D721Med (cell line): ENCODE measurements at places on chromosomes 3 and 15.

DNA sequence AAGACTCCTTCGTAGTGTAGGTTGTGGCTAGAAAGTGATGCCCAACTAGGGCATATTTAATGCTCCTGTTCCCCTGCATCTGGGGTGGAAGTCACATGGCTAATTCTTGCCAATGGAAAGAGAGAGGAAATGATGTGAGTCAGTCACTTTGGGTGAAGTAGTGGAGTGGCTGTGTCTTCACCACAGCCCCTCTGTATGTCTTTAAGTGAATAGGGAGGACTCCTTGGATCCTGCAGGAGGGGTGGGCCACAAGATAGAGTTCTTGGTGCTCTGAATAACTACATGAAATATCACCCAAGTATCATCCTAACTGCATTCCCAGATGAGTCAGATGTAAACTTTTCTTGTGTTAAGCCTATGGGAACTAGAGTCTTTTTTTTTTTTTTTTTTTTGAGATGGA is 17.8 kb upstream of the MB21D2 start:
- no peak for DNase-seq

DNA sequence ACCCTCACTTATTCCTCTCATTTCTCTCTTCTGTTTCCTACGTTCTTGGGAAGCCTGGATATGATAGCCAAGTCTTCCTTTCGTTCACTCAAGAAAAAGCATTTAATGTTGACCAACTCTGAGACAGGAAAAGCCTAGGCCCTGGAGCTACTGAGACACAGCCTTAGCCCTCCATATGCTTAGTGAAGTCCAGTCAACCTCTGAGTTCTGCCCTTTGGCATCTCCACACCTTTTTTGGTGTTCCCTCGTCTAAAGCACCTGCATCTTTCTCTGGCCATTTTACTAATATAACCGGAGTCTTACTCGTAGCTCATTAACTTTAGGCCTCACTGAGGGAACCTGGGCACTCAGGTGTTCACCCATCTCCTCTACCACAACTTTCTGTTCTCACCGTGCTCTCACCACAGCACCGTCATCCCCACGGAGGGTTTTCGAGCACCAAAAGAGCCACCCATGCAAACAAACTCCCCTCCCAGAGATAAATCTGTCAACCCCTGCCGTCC is 632 bp downstream of the MTHFS start:
- DNase-seq = no peak

DNA sequence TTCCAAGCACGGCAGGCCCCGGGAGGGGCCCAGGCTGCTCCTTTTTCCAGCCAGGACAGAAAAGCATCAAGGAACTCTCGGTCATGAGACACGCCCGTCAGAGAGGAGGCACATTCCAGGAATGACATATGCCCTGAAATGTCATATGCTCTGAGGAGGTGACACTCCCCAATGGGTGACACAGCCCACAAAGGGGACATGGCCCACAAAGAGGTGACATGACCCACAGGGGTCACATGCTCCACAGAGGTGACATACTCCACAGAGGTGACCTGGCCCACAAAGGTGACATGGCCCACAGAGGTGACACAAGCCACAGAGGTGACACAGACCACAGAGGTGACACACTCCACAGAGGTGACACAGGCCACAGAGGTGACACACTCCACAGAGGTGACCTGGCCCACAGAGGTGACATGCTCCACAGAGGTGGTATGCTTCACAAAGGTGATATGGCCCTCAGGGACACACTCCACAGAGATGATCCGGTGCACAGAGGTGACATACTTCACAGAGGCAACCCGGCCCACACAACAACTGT is 79.2 kb downstream of the ABHD5 start:
- DNase-seq = no peak

GRCh38 chr3:141878326-141878725 is 1.9 kb downstream of the ATP1B3 start:
- no peak for DNase-seq

- no peak for DNase-seq
Observed at GRCh38 chr3:42535981-42536784, 33.7 kb downstream of the VIPR1 start.

DNA sequence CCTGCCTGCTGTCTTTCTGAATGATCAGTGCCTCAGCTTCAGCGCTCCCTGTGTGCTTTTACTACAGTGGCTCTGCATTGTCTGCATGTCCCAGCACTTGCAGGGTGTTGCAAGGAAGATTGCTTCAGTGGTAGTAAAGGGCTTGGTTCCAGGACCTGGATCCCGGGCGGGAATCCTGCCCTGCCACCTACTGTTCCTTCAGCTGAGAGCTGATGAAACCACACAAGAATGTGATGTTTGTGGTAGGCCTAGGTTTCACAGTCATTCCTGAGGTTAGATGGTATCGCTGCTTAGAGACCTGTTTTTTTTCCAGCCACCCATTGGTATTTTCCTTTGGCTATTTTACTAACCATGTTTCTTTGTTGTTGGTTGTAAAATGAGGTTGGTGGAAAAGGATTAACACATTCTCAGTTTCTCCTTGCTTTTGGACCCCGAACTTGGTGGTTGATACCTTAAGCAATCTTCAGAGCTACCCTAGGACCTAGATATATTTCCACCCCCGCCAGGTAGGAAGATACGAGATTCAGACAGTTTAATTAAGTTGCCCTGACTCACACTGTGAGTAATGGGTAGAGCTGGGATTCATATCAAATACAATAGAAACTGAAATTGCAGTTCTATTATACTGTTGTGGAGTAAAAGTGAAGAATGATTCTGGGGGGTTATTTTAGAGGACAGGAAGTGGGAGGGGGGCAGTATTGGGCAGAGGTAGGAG is 11.4 kb downstream of the GPR87 start:
- no peak for DNase-seq

- no peak for DNase-seq
Observed at GRCh38 chr15:88949734-88950400, 36.7 kb upstream of the MFGE8 start.

DNA sequence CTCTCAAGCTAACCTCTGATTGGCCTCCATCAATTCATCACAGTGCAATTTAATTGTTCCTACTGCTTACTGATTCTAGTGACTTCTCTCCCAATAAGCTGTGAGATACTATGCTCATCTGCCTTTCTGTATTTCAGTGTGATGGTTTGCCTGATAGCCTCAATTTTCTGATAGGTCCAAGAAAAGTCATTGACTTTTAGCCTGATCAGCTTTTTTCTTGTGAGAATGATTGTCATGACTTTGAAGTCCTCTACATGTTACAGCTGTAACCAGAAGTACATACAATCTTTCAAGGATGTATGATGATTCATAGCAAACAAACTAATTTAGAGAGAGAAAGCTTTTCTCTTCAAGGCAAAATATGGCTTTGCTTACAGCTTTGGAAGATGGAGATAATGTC is 463.8 kb upstream of the CNTN3 start:
- DNase-seq = no peak

DNA sequence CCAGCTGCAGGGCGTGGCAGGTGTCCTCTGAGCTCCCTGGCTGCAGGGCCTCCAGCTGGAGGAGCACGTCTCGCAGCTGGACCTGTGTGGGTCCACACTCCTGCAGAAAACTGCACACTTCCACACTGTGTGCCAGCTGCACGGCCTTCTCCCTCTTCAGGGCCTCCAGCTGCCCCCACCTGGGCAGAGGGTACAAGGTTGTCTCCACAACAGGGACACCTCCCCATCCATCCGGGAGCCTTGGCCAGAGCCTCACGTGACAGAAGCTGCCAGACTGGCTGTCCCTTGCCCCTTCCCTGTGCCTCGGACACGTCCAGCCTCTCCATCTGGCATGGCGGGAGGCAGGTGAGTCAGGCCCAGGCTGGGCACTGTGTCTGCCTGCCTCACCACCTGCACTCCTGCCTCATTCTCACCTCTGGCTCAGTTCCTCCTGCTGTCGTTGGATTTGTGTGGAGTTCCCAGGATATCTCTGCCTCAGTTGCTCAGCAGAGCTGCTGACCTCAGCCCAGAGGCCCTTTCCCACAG is 14.5 kb downstream of the SPTBN5 start:
- DNase-seq = no peak

- DNase-seq = no peak
Observed at GRCh38 chr15:88479169-88479568, 11.7 kb downstream of the MRPS11 start.

DNA sequence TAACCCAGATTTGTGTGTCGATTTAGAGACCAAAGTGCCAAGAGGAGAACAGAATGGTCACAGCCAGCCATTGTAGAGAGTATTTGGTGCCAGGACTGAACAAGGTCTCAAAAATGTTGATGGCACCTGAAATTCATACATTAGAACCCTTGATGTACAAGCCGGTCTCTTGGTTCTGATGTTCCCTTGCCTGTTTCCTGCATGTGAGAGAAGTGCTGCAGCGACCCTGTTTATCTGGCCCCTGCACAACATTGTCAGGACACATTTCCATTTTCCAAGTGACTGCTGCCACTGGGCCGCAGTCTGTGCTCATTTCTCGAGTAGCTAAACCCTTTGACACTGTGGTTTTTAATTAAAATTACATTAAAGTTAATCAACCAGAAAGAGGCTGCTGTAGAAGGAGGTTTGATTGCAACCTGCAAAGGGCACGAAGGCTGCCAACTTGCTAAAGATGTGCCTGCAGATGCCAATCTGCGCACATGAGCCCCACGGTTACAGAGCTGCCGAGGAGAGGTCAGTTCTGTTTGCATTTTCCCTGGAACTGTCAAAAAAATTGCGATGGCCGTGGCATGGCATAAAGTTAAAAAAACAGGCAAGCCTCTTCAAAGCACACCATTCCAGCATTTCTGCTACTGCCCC is 136.4 kb upstream of the CMC1 start:
- no peak for DNase-seq

GRCh38 chr3:27721717-27722564 is at the start of gene EOMES:
Gene EOMES (minus strand): TSS chr3:27722323. CDS start chr3:27722294, 29 bp downstream.
- no peak for DNase-seq

GRCh38 chr3:188979248-188979647 is 192.5 kb upstream of the TPRG1 start:
- DNase-seq = no peak

DNA sequence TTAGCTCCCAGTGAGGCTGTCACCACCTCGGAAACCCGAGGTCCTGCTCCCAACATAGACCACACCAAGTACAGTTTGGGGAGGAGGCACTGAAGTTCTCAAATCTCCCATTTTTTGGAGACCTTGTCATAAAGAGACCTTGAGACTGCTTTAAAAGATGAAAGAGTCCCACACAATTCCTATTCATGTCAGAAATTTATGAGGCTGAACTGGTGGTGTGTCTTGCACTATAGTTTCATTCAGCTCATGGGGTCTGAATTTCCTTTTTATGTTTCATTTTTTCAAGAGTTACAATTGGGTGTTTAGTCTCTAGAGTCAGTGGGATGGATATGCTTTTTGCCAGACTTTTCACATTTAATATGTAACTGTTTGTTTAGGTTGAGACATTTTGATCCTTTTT is 318.1 kb upstream of the LRRFIP2 start:
- DNase-seq = no peak

DNA sequence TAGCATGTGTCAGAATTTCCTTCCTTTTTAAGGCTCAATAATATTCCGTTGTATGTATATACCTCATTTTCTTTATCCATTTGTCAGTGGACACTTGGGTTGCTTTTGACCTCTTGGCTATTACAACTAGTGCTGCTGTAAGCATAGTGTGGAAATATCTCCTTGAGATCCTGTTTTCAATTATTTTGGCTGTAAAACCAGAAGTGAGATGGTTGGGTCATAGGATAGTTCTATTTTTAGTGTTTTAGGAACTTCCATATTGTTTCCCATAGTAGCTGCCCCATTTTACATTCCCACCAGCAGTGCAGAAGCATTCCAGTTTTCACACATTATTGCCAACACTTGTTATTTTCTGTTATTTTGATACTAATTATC is 70.4 kb upstream of the C15orf39 start:
- DNase-seq = no peak

GRCh38 chr3:123449997-123450604 is 1.2 kb upstream of the ADCY5 start:
- no peak for DNase-seq

DNA sequence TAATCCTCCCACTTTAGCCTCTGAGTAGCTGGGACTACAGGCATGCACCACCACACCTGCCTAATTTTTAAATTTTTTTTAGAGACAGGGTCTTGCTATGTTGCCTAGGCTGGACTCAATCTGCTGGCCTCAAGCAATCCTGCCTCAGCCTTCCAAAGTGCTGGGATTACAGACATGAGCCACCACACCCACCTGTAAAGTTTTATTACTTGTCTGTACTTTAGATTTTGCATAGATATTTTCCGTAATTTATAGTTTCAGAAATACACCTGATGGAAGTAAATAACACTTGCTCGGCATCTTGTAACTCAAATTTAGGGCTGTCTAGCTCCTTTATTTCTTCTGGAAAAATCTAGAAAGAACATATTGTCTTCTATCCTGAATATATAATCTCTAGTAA is 5.8 kb downstream of the DZIP3 start:
- DNase-seq = no peak

DNA sequence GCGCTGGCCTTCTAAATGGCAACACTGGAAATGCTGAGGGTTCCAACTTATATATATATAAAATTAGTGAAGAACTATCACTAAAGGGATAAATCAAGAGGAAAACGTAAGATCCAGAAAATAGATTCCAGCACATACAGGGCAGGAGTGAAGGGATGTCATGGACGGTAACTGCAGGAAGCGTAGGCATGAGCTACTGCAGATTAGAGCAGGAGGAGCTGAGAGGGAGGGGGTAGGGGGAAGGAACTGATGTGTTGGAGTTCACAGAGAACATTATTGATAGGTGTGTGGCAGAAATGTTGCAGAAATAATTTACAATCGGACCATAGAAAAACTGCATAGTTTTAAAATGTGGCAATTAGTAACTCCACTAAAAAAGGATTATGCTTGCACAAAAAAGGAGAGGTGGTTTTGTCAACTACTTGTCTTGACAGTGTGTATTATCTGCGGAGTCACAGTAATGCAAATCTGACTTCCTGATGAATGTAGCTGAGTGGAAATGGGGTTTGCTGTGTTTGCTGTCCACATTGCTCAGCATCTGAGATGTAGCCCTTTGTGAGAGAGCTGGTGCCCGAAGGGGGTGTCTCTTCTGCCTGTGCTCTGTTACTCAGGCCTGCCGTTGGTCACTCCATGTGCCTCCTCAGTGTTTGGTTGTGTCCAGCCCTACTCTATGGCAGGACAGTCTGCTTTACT is 61.2 kb downstream of the PAK2 start:
- no peak for DNase-seq

- no peak for DNase-seq
Observed at GRCh38 chr3:31733234-31733667, 200.5 kb downstream of the STT3B start.

DNA sequence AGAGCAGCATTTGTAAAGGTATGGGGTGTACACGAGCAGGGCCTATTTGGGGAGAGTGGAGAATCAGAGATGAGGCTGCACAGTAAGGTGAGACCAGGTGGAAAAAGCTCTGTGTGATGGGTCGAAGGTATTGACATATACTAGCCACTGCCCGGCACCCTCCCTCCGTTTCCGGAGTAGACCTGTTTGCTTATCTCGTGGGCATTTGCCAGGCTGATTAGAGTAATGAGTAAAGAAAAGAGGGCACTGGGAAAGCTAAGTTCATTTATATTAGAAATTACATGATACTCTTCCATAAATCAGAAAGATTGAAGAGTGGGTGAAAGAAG is 46.2 kb upstream of the ATG7 start:
- DNase-seq = no peak

- DNase-seq = no peak
Observed at GRCh38 chr3:142022381-142022780, 127.0 kb downstream of the TFDP2 start.
